ENCODE measurements at places on chromosomes 13 and 19. TPM values are rescaled to one million over a fixed set of nuclear protein-coding genes. Genes with fewer than 3 reads are reported as not detected.

GRCh38 chr19:51450730-51451307 lies 7.4 kb downstream of the SIGLEC8 start:
- H3K4me3 ChIP-seq = no peak overlapping the region
- DNase-seq = no peak
- H3K36me3 ChIP-seq = no peaks in the 10 kb centered on the region
- peaks cover 26% of the 10 kb centered on the region for H3K27me3 ChIP-seq
- no peak overlapping the region for H3K27ac ChIP-seq
- H3K4me1 ChIP-seq = no peaks in the 10 kb centered on the region

GRCh38 chr19:29837448-29837981 lies 25.7 kb downstream of the CCNE1 start:
- H3K27ac ChIP-seq = no peak overlapping the region
- peaks cover 26% of the 10 kb centered on the region for H3K27me3 ChIP-seq
- no peak for DNase-seq
- H3K4me3 ChIP-seq = no peak overlapping the region

DNA sequence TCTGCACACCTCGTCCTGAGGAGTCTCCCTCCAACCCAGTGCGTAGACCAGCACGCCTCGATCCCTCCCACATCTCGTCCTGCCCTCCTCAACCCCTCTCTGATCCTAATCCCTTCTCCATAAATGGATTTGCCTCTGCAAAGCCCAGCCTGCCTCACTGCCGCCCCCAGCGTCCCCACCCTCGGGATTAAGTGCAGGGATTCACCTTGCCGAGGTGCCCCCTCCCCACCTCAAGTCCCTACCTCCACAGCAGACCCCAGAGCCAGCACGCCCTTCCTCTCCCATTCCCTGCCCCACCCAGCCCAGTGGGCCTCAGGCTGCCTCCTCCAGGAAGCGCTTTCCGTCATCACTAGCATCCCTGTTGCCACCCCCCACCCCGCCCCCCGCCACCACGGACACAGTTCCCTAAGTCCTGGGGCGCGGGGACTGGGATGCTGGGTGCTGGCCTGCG lies 4.0 kb downstream of the KLF16 start:
- H3K4me3 ChIP-seq = no peak overlapping the region
- no peak for DNase-seq
- H3K36me3 ChIP-seq = peaks cover under 1% of the 10 kb centered on the region
- peak overlapping the region; percentile 44 for H3K27ac ChIP-seq
- no peaks in the 10 kb centered on the region for H3K27me3 ChIP-seq
- peaks cover 66% of the 10 kb centered on the region for H3K4me1 ChIP-seq

MYO1F gene
- polyA plus RNA-seq = 2.6 TPM

GRCh38 chr13:99269627-99270241 lies 11.6 kb upstream of the GPR18 start:
- H3K36me3 ChIP-seq = peaks cover 13% of the 10 kb centered on the region
- no peaks in the 10 kb centered on the region for H3K27me3 ChIP-seq
- H3K4me3 ChIP-seq = no peak overlapping the region
- no peak for DNase-seq
- H3K27ac ChIP-seq = no peak overlapping the region

KIR2DL1 gene
- 0.04 TPM for polyA plus RNA-seq

DNA sequence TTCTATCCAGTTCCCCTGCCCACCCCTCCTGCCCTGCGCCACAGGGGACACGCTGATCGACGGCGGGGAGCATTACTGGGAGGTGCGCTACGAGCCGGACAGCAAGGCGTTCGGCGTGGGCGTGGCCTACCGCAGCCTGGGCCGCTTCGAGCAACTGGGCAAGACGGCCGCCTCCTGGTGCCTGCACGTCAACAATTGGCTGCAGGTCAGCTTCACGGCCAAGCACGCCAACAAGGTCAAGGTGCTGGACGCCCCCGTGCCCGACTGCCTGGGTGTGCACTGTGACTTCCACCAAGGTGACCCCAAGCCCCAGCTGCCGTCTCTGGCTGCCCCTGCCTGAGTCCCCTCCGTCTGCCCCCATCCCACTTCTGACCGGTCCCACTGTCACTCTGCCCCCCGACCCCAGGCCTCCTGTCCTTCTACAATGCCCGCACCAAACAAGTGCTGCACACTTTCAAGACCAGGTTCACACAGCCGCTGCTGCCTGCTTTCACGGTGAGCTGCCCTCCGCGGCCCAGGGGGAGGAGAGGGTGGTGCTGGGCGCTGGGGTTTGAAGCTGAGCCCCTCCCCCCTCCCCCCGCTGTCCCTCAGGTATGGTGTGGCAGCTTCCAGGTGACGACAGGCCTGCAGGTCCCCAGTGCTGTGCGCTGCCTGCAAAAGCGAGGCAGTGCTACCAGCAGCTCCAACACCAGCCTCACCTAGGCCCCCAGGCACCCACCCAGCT lies 15.5 kb downstream of the STAP2 start:
- H3K4me1 ChIP-seq = peaks cover 15% of the 10 kb centered on the region
- H3K36me3 ChIP-seq = no peaks in the 10 kb centered on the region
- no peak overlapping the region for H3K27ac ChIP-seq
- DNase-seq = no peak
- no peaks in the 10 kb centered on the region for H3K27me3 ChIP-seq

HIPK4 gene
- not detected for polyA plus RNA-seq

PODNL1 gene
- 0.90 TPM for polyA plus RNA-seq

Measured in heart right ventricle (tissue), 16 donors.